GM23248 (cell line): ENCODE measurements at places on chromosomes 16 and 17. TPM values are rescaled to one million over a fixed set of nuclear protein-coding genes. Genes with fewer than 3 reads are reported as not detected.

DNA sequence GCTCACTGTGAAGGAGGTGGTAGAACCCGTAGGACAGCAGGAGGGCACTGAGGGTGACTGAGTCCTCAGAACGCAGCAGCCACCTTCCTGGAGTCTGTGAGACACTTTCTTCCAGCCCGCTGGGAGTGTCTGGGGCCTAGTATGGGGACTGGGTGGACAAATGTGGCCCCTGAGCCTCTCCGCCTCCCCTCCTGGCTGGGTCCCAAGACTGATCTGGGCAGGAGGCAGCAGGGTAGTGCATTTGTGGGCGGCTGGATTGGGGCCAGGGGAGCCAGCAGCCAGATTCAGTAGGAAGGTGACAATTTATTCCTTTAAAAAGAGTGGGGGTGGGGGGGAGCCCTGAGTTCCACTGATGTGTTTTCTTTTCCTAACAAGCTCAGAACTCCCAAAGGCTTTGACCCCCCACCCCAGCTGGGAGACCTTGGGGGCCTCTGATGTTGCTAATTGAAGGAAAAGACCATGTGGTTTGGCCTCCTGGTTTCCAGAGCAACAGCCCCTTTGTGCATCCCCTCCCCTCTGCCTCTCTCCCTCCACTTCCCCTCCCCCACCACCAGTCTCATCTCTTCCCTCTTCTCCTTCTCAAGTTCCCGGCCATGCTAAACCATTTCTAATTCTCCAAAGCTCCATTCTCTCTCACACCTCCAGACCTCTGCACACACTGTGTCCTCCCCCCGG, 4.4 kb downstream of the CLEC19A start:
- H3K4me1 ChIP-seq = no peaks in the 10 kb centered on the region
- H3K27me3 ChIP-seq = no peaks in the 10 kb centered on the region
- H3K27ac ChIP-seq = no peak overlapping the region
- no peaks in the 10 kb centered on the region for H3K36me3 ChIP-seq
- no peak for DNase-seq
- no peak overlapping the region for H3K4me3 ChIP-seq

The HSD3B7 gene
- 69.7 and 73.2 TPM in 2 replicates for total RNA-seq

The HIRIP3 gene
- 3.2 and 3.9 TPM in 2 replicates for total RNA-seq

DNA sequence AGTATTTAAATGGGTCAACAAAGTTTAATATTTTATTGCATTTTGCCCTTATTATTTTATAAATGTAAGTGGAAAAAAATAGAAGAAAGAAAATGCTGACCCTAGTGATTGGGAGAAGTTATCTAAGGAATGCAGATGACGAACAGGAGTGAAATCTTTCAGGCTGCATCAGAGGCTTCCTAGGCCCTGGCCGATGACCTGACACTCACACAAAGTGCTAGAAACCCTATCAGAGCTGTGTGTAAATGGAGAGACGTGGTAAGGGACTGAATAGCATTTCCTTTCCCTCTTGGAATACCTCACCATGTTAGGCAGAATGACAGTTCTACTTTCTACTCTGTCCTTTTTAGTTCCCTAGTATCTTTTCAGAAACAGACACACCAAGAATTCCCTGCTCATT, 44.9 kb upstream of the CNEP1R1 start:
- H3K36me3 ChIP-seq = no peaks in the 10 kb centered on the region
- no peaks in the 10 kb centered on the region for H3K4me1 ChIP-seq
- H3K27me3 ChIP-seq = no peaks in the 10 kb centered on the region

- no peaks in the 10 kb centered on the region for H3K36me3 ChIP-seq
- peak overlapping the region; percentile 62 for H3K4me3 ChIP-seq
- H3K27ac ChIP-seq = peak overlapping the region; percentile 99
- DNase-seq = peak; percentile 33
- H3K4me1 ChIP-seq = peaks cover 20% of the 10 kb centered on the region
Observed at GRCh38 chr17:10115536-10115932, 82.9 kb downstream of the GAS7 start.

The IKZF3 gene
- not detected in 2 replicates for total RNA-seq

The PIK3R6 gene
- under 0.01 and 0.43 TPM in 2 replicates for total RNA-seq

DNA sequence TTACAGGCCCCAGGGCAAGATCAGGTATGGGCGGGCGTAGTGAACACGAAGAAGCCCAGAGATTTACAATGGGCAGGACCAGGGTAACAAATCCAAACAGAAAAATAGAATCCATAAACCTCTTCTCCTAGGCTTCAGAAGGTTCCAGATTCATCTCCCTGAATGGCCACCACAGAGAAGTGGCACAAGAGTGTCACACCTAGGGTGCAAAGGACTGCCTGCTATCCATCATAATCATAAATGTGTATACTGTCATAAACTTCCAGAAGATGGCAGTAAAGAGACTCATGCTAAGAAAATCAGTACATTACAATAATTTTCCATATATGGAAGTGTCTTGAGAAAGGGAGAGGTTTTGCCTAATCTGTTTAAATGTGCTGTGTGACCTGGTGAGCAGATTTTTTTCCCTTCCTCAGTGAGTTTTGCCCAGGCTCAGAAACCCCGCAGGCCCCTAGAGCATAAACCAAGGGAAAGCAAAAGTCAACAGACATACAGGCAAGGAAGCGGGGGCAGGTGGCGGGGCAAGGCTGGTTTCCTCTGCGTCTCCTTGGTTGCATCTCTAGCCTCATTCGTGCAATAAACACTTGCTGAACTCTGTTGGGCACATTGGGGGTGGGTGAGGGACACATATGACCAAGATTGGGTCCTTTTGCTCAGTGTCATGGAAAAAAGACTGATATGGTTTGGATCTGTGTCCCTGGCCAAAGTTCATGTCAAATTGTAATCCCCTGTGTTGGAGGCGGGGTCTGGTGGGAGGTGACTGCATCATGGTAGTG, 92.0 kb upstream of the CDH5 start:
- peaks cover 18% of the 10 kb centered on the region for H3K4me1 ChIP-seq
- H3K36me3 ChIP-seq = no peaks in the 10 kb centered on the region
- no peak overlapping the region for H3K27ac ChIP-seq
- DNase-seq = peak; percentile 57
- no peak overlapping the region for H3K4me3 ChIP-seq

- peak; percentile 61 for DNase-seq
- no peaks in the 10 kb centered on the region for H3K27me3 ChIP-seq
- no peaks in the 10 kb centered on the region for H3K36me3 ChIP-seq
- 0 out of 2 replicates have a peak, but pooled peaks cover 3% of the 10 kb centered on the region for H3K4me1 ChIP-seq
Observed at GRCh38 chr17:8326511-8327302, 12.9 kb upstream of the ODF4 start.

The ST6GALNAC2 gene
- 0.65 and 1.4 TPM in 2 replicates for total RNA-seq

DNA sequence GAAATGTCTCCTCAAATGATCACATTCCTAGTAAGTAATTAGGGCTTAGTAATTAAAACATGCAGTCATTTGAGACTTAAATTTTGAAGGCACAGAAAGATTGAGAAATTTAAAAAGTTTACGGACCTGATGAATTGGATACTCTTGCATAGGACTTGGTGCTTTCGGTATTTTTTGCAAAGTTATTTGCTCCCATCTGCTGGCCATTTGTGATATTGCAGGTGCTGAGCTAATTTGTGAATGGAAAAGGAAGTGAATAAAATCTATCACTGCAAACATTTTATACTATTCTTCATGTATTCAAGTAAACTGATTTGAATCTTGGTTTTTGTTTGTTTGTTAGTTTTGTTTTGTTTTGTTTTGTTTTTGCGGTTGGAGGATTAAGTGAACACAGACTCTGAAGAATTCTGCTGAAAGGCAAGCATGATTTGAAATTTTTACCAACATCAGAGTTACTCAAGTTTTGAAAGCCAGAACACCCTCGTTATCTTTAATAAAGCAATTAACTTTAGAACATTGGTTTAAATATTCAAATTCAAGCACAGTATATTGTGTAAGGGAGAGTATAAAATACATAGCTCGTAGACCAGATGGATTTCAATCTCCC, 689.5 kb upstream of the RBFOX1 start:
- peak; percentile 57 for DNase-seq
- H3K36me3 ChIP-seq = no peaks in the 10 kb centered on the region
- H3K4me3 ChIP-seq = no peak overlapping the region
- no peaks in the 10 kb centered on the region for H3K4me1 ChIP-seq
- no peak overlapping the region for H3K27ac ChIP-seq

DNA sequence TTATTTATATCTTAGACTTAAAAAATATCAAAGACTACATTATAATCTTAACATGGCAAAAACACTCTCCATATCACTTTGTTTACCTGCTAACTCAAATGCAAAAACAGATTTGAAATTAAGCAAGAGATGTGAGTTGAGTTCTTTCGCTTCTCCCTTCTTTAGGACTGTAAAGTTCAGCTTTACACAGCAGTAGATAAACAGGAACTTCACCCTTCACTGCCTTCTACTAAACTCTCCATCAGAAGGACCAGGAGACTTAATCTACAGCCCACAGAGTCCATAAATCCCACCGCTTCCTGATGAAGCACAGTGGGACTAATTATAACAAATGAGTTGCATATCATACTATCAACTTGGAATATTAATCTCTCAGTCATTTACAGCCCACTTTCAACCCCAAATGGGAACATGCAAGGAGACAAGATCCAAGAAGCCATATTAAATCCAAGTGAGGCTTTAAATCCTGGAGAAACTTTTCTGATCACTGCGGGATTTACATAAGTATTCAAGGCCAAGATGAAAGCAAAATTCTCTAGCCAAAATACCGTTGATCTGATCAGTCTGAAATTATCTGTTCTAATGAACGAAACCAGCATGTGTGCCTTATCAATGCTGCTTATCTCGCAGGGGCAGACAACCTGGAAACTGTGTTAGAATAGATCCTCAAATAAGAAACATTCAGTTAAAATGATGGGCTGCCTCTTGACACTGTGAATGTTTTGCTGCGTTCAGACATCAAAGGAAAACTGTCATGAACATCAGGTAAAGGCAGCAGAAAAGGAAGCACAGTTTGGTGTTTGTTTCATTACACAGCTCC, 1.6 kb downstream of the AMFR start:
- DNase-seq = peak; percentile 21
- H3K27ac ChIP-seq = peak overlapping the region; percentile 72
- H3K36me3 ChIP-seq = no peaks in the 10 kb centered on the region
- H3K4me3 ChIP-seq = peak overlapping the region; percentile 95

- 0 out of 2 replicates have a peak, but pooled peaks cover 3% of the 10 kb centered on the region for H3K27me3 ChIP-seq
- no peak overlapping the region for H3K4me3 ChIP-seq
- no peaks in the 10 kb centered on the region for H3K36me3 ChIP-seq
- no peaks in the 10 kb centered on the region for H3K4me1 ChIP-seq
Observed at GRCh38 chr16:10897134-10897533, 20.1 kb downstream of the CIITA start.

The KRTAP4-4 gene
- not detected in 2 replicates for total RNA-seq

The SCARF1 gene
- 0.25 TPM in 1 of 2 replicates, not detected in the other for total RNA-seq

- H3K36me3 ChIP-seq = no peaks in the 10 kb centered on the region; the same call in 1 of the 2 replicates
- no peak overlapping the region for H3K27ac ChIP-seq
- DNase-seq = no peak
- H3K4me1 ChIP-seq = no peaks in the 10 kb centered on the region
Observed at GRCh38 chr16:47363761-47364160, 97.1 kb downstream of the ITFG1 start.
